ENCODE measurements at places on chromosomes 6 and 20.
A peak's percentile ranks its signal among the peaks of the same experiment; 100 is the strongest.

DNA sequence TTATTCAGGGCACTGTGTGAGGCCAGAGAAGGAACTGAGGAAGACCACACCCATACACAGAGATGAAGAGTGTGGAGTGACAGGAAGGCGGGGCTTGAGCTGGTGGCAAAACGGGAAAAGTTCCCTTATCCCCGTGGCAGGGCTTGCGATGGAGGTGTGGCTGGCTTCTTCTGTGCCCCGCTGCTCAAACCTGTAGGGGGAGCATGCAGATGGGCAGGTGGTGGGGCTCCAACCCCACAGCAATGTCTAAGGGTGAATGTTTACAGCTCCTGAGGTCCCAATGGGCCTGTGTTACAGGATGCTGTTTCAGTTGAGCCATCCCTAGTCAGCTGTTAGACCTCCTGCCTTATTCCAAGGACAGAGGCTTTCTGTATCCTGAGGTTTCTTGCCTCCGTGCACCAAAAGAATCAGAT lies 105.9 kb downstream of the LY86 start:
- no peak for DNase-seq

- DNase-seq = no peak
Observed at GRCh38 chr6:122495612-122496011, 24.0 kb upstream of the SERINC1 start.

- no peak for DNase-seq
Observed at GRCh38 chr20:56626367-56627121, 2.6 kb upstream of the TFAP2C start.

- no peak for DNase-seq
Observed at GRCh38 chr20:31572042-31572700, 32.9 kb upstream of the ID1 start.

- DNase-seq = no peak
Observed at GRCh38 chr6:17474289-17474688, 80.9 kb downstream of the CAP2 start.

- DNase-seq = no peak
Observed at GRCh38 chr20:15890407-15890982, 682.8 kb downstream of the KIF16B start.

DNA sequence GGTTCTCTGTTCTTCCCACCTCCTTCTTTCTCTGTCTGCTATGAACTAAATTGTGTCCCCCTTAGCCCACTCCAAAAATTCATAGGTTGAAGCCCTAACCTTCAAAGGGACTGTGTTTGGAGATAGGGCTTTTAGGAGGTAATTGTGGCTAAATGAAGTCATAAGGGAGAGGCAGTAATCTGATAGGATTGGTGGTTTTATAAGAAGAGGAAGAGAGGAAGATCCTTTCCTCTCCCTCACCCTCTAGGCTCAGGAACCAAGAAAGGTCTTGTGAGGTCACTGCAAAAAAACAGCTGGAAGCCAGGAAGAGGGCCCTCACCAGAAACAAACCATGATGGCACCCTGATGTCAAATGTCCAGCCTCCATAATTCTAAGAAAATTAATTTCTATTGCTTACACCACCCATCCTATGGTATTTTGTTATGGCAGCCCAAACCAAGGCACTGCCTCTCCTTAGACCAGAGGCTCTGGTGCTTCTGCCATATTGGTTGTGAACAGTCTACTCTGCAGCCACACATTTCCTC lies 135.1 kb upstream of the COL21A1 start:
- no peak for DNase-seq

DNA sequence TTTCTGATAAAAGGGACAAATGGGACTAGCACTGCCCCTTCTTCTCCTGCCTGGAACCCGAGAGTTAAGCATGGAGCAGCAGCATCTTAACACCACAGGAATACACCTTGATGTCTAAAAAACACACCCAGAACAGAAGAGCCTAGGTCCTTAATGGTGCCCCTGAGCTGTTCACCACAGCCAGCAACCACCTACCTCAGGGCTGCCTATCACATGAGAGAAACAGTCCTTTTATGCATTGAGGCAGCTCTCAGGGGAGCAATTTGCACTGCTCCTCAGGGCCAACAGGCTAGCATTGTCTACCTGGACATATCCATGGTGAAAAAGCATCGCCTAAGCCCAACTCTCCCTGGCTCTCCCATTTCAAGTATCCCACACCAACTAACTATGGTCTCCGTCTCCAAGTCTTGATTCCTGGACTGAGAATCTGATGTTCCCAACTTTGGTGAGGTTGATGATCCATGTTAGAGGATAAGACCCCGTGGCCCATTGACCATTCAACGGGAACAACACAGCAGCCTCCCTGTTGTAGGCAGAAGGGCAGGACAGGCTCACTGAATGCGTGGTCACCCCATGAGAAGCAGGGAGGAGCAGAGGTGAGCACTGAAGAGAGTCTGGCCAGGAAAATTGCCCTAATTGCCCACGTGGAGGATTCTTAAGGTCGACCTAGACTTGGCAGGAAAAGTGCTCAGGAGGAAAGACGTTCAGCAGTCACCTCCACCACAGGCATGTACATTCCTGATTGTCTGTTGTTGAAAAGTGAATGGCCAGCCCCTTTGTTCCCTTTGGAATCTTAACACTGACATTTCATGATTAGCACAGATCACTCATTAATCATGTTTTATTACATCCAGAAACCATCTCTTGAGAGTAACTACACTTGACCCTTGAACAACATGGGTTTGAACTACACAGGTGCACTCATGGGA lies 4.2 kb upstream of the APMAP start:
- DNase-seq = no peak

- no peak for DNase-seq
Observed at GRCh38 chr6:72579865-72580264, 42.0 kb upstream of the KCNQ5 start.

GRCh38 chr20:34473262-34473883 lies 42.8 kb upstream of the DYNLRB1 start:
- peak; percentile 73 for DNase-seq

- DNase-seq = no peak
Observed at GRCh38 chr6:53530346-53530745, 14.6 kb downstream of the GCLC start.
